ENCODE measurements at places on chromosomes 2 and 18.

DNA sequence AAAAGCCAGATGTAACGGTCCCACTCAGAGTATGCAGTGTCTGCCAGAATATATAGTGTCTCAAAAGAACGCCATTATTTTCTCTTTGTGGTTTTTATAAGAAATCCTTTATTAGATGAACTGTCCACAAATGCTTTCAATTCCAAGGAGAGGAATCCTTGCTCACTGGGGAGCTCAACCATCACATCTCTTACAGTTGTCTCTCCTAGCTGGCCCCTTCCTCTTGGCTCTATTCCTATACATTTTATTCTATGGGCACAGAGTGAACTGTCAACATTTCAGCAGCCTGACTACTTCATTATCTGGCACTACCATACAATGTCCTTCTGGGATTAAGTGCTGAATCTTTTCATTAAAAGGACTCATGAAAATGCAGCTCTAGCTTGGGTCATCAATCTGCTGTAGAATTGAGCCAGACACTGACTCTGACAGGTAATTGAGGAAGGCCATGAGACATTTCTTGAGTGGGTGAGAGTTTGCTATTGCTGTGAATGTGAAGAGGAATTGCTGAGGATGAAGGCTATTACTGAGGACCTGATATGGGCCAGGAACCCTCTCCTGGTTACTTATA lies 96.5 kb upstream of the THOC1 start:
- DNase-seq: no peak

- no peak for DNase-seq
These were observed 69.4 kb downstream of the CABLES1 start for GRCh38 chr18:23204589-23205235.

- no peak for DNase-seq
These were observed 819 bp upstream of the NCOA1 start for GRCh38 chr2:24490181-24490689.

GRCh38 chr2:234474654-234475053 lies 22.2 kb downstream of the ARL4C start:
- no peak for DNase-seq

DNA sequence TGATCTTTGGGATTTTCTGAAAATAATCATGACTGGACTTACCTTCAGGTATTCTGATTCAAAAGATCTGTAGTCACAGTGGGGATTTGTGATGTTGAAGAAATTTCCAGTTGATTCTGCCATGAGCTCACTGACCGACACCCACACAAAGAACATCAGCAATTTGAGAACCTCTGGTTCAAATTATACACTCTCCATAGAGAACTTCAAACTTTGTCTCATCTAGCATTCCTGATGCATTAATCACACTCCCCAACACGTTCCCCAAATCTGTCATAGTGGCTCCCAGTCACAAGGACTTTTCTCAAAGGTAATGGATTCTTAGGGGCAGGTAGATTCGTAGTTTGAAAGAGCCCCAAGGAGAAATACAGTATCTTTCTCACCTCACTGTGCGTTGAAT lies 584.3 kb downstream of the FBXO15 start:
- no peak for DNase-seq

All from GM06990 (cell line).